ENCODE measurements at places on chromosomes 16 and 17.
A peak's percentile ranks its signal among the peaks of the same experiment; 100 is the strongest.

DNA sequence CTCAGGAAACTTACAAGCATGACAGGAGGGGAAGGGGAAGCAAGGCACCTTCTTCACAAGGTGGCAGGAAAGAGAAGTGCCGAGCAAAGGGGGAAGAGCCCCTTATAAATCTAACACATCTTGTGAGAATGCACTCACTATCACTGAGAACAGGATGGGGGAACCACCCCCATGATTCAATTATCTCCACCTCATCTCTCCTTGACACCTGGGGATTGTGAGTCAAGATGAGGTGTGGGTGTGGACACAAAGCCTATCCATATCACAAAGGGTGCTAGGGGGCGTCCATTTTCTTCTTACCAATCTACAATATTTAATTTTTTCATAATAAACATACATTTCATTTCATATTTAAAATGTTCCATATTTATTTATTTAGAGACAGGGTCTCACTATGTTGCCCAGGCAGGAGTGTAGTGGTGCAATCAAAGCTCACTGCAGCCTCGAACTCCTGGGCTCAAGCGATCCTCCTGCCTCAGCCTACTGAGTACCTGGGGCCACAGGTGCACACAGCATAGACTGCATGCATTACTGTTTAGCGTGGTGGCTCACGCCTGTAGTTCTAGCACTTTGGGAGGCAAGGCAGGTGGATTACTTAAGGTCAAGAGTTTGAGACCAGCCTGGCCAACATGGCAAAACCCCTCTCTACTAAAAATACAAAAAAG lies 26.5 kb upstream of the FAAP100 start:
- DNase-seq = no peak

DNA sequence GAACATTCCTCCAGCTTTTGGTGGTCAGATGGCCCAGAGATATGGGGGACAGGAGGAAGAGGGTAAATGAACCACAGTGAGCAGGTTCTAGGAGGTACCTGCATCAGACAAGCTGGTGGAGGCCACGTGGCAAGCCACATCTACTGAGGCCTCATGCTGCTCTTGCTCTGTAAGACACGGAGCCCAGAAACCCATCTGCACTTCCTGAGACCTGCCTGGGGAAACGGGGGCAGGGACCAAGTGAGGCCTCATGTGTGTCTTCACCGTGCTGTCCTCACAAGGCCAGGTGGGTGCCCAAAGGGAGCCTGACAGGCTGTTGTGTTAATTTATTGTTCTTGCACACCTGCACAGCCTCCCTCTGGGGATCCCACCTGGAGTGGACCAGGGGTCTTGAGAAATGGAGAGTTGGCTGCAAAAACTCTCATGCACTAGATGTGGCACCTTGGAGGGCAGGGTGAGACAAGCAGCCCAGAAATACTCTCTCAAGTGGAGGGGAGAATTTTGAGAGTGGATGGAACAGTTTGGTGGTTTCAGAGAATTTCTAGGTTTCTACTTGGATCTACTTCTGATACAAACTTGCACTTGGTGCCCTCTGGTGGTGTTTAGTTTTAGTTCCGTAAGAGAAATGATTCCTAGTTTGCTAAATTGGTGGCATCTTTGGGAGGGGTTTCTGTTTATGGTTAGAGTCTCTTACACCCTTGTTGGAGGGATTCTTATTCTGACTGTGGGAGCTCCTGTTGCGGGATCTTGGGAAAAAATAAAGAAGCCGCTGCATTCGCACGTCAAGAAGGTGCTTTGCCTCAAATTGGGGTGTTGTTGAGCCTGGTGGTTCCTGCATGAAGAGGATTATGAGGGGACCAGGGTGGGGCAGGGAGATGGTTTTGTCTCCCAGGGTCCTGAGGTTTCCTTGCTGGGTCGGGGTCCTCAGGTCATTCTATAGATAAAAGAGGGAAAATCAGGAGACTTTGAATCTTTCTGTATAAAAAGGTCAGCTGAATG lies 47.5 kb downstream of the SLC6A2 start:
- peak; percentile 31 for DNase-seq

- peak; percentile 70 for DNase-seq
Measured at GRCh38 chr16:10256784-10257641, 74.8 kb upstream of the GRIN2A start.

GRCh38 chr16:69436896-69437295 lies 12.5 kb downstream of the CYB5B start:
- no peak for DNase-seq

- DNase-seq = no peak
Measured at GRCh38 chr16:17970816-17971331, 365.7 kb downstream of the NPIPA8 start.

DNA sequence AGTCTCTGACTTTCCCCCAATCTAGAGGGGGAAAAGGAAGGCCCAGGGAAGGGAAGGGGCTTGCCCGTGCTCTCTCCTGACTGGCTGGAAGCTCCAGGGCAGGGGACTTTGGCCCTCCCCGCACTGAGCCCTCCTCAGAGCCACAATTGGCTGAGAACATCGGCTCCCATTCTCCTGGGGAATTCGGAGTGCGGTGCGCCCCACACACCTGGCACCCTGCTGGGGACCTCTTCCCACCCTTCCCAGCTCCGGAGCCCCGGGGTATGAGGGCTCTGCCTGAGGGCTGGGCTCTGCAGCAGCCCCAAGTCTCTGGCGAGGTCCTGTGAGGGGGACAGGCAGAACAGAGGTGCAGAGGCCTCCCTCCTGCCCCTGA lies 36.0 kb downstream of the PIMREG start:
- DNase-seq = no peak

Data from AG08396 (cell line).